Left ventricle myocardium inferior (tissue), 1 donor: ENCODE measurements at places on chromosomes 5 and 9.

DNA sequence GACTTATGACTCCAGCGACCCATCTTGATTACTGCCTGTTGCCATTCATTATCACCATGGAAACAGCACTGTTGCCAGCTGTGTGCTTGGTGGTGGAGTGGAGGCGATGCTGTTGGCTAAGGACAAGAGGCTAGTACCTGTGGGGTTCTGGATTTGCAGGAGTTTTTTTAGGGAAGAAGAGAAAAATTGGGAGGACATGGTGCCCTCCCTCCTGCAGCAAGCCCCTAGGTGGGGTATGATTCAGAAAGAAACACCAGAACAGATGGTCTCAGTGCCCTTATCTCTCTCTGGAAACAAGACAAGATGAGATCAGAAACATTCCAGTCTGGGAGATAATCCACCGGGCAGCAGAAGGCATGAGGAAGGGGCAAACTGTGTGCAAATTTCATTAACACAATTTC is 87.8 kb upstream of the TLR4 start:
- no peak for DNase-seq

DNA sequence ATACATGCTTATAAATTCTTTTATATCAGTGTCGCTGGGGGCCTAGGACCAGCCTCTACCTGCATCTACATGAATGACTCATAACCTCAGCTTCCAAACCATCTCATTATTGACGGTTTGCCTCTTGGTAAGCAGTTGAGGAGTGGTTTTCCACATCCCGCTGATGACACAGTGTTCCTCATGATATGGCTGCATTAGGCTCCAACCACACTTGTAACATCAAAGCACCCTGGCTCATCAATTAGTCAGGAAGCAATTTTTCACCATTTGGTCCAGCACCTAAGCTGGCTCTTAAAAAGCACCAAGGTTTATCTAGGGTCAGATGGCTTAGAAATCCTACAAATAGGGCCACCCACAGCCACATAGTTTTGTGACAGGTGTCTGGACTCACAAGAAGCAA is 402.4 kb downstream of the ARHGEF28 start:
- no peak for DNase-seq

- no peak for DNase-seq
These were observed 351 bp downstream of the TRIO start for GRCh38 chr5:14143546-14143840.

DNA sequence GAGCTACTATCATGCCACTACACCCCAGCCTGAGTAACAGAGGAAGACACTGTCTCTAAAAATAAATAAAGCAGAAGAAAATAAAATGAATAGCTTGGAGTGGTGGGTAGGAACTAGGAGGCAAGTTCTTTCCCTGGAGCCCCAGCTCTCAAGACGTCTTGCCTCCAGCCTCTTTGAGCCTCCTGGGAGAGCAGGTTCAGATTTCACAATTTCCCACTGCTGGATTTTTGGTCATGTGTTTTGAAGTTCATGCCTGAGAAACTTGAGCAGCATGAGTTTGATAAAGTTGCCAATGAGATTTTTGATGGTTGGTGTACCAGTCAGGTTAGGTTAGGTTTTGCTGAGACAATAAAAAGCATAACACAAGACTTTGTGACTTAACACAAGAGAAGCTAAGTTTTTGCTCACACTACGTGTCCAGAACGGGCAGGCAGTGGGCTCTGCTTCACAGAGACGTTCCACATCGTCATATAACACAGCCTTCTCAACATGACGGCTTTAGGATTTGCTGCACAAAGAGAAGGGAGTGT is 4.1 kb upstream of the CCDC69 start:
- no peak for DNase-seq

DNA sequence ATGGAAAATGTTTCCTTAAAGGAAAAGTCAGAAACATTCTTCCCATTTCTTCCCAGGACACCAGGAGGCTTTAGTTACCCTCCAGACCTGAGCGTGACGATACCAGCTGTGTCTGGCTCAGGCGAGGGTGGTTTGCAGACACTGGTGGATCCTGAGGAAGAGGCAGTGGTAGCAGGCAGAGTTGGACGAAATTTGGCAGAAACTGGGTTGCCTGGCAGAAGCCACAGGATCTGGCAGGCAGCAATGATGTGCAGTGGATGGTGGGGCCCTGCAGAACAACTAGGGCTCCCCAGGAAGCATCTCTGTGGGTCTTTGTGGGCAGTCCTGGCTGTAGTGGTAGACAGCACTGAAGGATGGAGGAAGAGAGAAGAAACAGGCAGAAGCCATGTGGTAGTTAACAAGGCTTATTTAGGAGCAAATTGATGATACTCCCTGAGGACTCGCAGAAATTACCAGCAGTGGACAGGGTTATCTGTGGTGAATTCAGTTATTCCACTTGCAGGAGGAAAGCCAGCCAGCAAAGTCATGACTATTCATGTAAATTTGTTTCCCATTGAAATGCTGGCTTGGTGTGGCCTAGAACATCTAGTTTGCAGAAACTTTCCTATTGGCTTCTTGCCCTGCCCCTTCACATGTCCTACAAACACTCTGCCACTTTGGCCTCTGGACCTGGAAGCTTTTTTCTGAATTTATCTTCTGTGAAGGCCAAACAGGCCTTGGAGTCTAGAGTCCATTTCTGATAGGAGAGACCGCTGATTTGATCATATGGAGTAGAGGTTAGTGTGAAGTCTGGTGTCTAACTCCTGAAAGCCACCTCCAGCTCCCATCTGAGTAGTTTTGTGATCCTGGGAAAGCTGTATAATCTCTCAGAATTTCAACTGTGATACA is 212.0 kb downstream of the DMRT2 start:
- DNase-seq = no peak

DNA sequence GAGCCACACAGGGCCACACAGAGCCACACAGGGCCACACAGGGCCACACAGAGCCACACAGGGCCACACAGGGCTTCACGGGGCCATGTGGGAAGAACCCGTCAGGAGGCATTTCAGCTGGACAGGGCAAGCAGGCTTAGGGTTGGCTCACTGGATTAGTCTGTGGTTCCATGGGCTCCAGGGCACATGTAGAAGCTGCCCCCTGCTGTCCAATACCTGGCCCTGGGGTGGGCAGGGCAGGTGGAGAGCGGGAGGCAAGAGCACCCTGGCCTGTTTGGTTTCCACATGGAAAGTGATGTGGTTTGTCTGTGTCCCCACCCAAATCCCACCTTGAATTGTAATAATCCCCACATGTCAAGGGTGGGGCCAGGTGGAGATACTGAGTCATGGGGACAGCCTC is 16.4 kb upstream of the LPCAT1 start:
- no peak for DNase-seq

- no peak for DNase-seq
These were observed 340.0 kb upstream of the ACTBL2 start for GRCh38 chr5:57822651-57823050.

DNA sequence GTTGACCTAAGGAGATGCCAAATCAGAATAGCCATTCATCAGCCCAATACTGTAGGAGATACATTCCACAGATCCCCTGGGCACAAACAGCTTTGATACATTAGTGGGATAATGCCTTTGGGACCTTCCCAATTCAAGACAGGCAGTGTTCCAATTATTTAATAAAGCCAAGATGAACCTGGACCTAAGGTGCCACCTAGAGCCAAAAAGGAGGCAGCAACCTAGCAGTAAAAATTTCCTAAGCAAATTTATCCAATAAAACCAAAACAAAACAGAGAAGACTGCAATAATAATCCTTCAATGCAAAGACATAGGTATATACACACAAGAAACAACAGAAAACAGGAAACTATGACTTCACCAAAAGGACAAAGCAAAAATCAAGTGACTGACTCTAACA is 253.0 kb downstream of the HINT1 start:
- no peak for DNase-seq

- DNase-seq = no peak
These were observed 100.4 kb downstream of the SGCD start for GRCh38 chr5:156427315-156427714.

DNA sequence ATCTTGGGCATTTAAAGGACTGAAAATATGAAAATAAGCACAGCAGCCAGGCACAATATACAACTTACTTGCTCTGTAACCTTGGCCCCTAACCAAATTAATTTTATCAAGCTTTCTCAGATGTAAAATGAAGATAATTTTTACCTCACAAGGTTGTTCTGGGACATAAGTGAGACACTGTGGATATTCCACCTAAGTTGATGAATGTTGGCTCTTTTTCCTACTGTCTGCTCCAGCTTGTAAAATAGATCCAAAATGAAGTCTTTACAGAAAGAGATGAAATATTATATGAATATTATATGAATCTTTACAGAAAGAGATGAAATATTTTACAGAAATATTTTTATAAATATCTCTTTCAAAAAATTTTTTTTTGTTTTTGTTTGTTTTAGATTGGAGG is 270.1 kb downstream of the DNAH5 start:
- DNase-seq = no peak
